ENCODE measurements at places on chromosomes 4 and X. TPM values are rescaled to one million over a fixed set of nuclear protein-coding genes. Genes with fewer than 3 reads are reported as not detected.

The GPR50 gene
- not detected for total RNA-seq

The PCSK1N gene
- total RNA-seq: 15.0 TPM

The CFI gene
- 15.0 TPM for total RNA-seq

The CNGA1 gene
- 2.0 TPM for total RNA-seq

The TAF7L gene
- total RNA-seq: 2.5 TPM

The MORF4L2 gene
- total RNA-seq: 170 TPM

The TSC22D3 gene
- 780 TPM for total RNA-seq

The ZBTB33 gene
- 8.8 TPM for total RNA-seq

DNA sequence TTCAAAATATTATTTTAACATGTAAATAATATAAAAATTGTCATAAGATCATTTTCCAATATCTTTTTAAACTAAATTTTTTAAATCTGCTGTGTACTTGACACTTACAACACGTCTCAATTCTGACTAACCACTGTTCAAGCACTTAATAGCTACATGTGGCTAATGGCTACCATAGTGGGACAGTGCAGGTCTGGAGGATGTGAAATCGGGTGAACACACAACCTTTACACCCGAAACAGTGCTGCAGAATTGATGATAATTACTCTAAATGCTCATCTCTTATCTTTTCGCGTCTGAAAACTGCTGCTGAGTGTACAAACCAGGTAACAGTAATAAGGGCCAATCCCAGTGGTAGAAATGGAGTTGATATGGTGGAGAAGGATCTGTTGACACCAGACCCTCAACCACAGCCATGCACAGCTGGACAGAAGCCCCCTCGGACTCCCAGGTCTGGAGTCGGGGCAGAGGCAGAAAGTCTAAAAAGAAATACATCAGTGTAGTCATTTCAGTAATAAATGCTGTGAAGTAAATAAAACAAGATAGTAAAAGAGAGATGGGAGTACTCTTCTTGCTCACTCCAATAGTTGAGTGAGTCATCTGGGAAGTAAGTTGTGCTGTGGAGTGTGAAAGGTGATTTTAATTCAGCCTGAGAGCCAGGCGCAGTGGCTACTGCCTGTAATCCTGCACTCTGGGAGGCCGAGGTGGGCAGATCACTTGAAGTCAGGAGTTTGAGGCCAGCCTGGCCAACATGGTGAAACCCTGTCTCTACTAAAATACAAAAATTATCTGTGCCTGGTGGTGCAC, 150.0 kb downstream of the CBR4 start:
- peaks cover 70% of the 10 kb centered on the region for H3K4me1 ChIP-seq
- H3K36me3 ChIP-seq: peaks cover 11% of the 10 kb centered on the region
- H3K4me3 ChIP-seq: no peak overlapping the region
- no peaks in the 10 kb centered on the region for H3K27me3 ChIP-seq
- no peak for DNase-seq

GRCh38 chr4:77599378-77599777, 6.2 kb upstream of the CXCL13 start:
- no peaks in the 10 kb centered on the region for H3K4me1 ChIP-seq
- DNase-seq: no peak
- H3K27ac ChIP-seq: no peak overlapping the region
- H3K4me3 ChIP-seq: no peak overlapping the region
- H3K36me3 ChIP-seq: no peaks in the 10 kb centered on the region
- no peaks in the 10 kb centered on the region for H3K27me3 ChIP-seq

- H3K27me3 ChIP-seq: no peaks in the 10 kb centered on the region
- H3K27ac ChIP-seq: peak overlapping the region; percentile 84
- H3K36me3 ChIP-seq: no peaks in the 10 kb centered on the region
- peak overlapping the region; percentile 55 for H3K4me3 ChIP-seq
Measured at GRCh38 chrX:107773906-107774435, 1.6 kb downstream of the TSC22D3 start.

DNA sequence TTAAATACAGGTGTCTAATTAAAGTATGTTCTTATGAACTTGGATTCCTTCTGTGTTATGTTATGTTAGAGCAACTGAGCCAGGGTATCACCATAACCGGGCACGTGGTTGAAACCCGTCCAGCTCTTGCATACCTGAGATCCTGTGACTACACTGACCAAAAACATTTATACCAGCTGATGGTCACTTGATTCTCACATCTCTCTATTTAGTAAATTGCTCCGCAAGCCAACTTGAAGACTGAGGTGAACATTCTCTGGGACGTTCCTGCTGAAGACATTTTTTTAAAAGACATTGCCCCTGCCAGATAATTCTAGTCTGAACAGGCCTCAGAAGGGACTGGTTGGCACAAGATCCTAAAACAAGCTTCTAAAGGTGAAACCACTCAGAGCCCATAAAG, 550.0 kb upstream of the DIPK2B start:
- DNase-seq: no peak
- no peaks in the 10 kb centered on the region for H3K36me3 ChIP-seq
- H3K27ac ChIP-seq: no peak overlapping the region
- H3K27me3 ChIP-seq: no peaks in the 10 kb centered on the region

DNA sequence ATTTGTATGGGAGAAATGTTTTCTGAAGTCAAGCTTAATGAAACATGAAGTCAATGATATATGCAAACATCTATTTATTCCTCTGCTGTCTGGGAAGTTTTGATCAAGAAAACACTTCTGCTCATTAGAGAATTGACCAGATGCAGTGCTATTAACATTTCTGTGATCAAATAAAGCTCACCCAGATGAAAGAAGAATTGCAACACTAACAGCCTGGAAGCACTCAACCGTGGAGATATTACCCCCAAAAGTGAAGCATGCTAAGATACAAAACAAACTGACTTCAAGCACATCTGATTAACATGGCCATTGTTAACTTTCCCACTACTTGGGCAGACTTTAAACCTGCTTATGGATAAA, 73.7 kb upstream of the GUCY1A1 start:
- H3K36me3 ChIP-seq: no peaks in the 10 kb centered on the region
- H3K27ac ChIP-seq: no peak overlapping the region
- H3K4me1 ChIP-seq: no peaks in the 10 kb centered on the region
- no peaks in the 10 kb centered on the region for H3K27me3 ChIP-seq
- no peak overlapping the region for H3K4me3 ChIP-seq

DNA sequence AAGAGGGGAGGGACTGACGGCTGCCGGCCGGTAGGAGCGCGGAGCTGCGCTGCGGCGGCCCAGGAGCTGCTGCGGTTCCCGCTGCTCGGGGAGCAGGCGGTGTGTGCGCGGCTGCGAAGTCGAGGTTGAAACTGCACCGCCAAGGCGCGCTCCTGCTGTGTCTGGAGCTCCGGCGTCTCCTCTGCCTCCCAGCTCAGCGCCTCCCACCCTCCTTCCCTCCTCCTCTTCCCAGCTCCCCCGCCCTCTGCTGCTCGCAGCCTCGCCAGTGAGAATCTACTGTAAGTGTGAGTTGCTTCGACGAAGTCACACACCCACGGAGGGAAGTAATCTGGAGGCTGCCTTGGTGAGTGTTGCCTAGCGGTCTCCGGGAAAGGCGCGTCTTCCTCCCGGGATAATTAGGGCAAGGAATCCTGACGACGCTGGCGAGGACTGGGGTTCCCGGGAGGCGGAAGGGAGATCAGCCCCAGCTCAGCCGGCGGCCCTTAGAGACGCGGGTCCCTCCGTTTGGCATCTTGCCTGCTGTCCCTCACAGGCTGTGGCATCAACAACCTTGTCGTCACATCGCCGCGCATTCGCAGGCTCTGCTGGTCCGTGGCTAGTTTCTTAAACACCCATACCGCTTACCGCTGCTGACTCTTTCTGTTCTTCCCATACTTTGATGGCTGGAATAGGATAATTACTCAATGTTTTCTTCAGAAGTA, at the start of gene EPHA5:
TSS of gene EPHA5 (minus strand) at position 159 of the 701 bp plus-strand sequence. CDS start 747 bp downstream, outside the sequence.
- H3K36me3 ChIP-seq: no peaks in the 10 kb centered on the region
- peaks cover 18% of the 10 kb centered on the region for H3K4me1 ChIP-seq
- peak within 1 kb of the TSS; percentile 74 for H3K27ac ChIP-seq
- H3K4me3 ChIP-seq: peak within 1 kb of the TSS; percentile 56
- no peaks in the 10 kb centered on the region for H3K27me3 ChIP-seq

GRCh38 chr4:134147941-134148340, 53.6 kb downstream of the PABPC4L start:
- peaks cover 7% of the 10 kb centered on the region for H3K4me1 ChIP-seq
- no peaks in the 10 kb centered on the region for H3K36me3 ChIP-seq
- H3K27ac ChIP-seq: no peak overlapping the region

DNA sequence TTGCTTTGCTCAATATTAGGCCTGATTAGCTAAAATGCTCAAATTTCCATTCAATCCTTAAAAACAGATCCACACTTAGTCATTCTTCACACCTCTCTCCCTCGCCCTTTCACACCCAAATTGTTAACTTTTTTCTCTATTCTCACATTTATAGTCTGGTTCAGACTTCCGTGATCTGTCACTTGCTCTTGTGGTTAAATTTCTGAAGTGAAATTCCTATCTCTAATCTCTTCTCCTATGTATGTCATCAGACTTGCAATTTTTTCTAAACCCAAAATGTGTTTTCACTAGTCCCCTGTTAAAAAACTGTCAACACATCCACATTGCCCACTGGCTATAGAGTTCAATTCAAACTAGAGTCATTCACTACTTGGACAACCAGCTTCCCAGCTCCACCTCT, 63.2 kb downstream of the SNCA start:
- DNase-seq: no peak
- no peaks in the 10 kb centered on the region for H3K4me1 ChIP-seq
- H3K27me3 ChIP-seq: no peaks in the 10 kb centered on the region
- H3K36me3 ChIP-seq: no peaks in the 10 kb centered on the region
- no peak overlapping the region for H3K27ac ChIP-seq

- H3K4me1 ChIP-seq: no peaks in the 10 kb centered on the region
- no peaks in the 10 kb centered on the region for H3K36me3 ChIP-seq
- DNase-seq: no peak
- no peak overlapping the region for H3K27ac ChIP-seq
- H3K4me3 ChIP-seq: no peak overlapping the region
Measured at GRCh38 chrX:146055733-146056132, 238.1 kb downstream of the SLITRK2 start.

DNA sequence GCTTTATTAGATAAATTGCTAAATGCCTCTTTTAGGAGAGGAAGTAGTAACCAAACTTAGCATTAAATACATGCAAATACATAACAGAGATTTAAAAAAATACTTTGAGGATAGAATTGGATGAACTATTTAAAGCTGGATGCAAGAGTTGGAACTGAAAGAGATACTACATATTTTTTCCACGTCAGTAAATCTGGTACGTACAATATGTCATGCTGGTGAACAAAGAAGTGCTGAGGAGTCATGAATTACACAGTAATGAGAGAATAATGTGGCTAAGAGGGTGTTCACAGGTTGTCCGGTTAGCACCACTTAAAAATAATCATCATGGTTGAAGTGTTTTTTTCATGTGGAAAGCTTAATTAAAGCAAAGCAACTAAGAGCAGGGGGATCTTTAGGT, 184.1 kb upstream of the FRMPD4 start:
- no peaks in the 10 kb centered on the region for H3K27me3 ChIP-seq
- no peak overlapping the region for H3K4me3 ChIP-seq
- DNase-seq: no peak
- no peaks in the 10 kb centered on the region for H3K36me3 ChIP-seq
- H3K4me1 ChIP-seq: no peaks in the 10 kb centered on the region
- no peak overlapping the region for H3K27ac ChIP-seq

DNA sequence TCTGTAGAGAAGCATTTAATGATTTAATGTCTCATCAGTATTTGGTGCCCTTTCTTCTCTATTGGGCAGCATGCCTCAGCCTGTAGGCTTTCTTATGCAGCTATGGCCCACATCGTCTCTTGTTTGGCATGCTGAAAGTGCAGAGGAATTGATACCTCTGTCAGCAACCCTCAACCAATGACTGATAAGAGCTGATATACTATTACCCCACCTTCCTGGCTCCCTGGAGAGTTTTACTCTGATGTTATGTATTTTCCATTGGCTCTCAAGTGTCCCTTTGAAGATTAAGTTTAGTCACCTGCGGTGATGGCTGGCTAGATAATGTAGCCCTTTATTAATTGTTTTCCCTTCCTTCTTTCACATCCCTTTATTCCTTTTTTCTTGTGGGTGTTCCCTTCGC, 41.2 kb upstream of the PDHA2 start:
- DNase-seq: no peak
- H3K27me3 ChIP-seq: no peaks in the 10 kb centered on the region
- no peaks in the 10 kb centered on the region for H3K4me1 ChIP-seq

GRCh38 chrX:15906041-15906943, 51.7 kb upstream of the AP1S2 start:
- no peak overlapping the region for H3K27ac ChIP-seq
- H3K27me3 ChIP-seq: no peaks in the 10 kb centered on the region

GRCh38 chr4:184856277-184856609, 30.5 kb upstream of the ACSL1 start:
- H3K4me3 ChIP-seq: no peak overlapping the region
- H3K27ac ChIP-seq: no peak overlapping the region

- DNase-seq: no peak
- no peaks in the 10 kb centered on the region for H3K27me3 ChIP-seq
- H3K36me3 ChIP-seq: no peaks in the 10 kb centered on the region
- H3K4me3 ChIP-seq: no peak overlapping the region
Measured at GRCh38 chr4:85681221-85681657, 206.3 kb downstream of the ARHGAP24 start.

DNA sequence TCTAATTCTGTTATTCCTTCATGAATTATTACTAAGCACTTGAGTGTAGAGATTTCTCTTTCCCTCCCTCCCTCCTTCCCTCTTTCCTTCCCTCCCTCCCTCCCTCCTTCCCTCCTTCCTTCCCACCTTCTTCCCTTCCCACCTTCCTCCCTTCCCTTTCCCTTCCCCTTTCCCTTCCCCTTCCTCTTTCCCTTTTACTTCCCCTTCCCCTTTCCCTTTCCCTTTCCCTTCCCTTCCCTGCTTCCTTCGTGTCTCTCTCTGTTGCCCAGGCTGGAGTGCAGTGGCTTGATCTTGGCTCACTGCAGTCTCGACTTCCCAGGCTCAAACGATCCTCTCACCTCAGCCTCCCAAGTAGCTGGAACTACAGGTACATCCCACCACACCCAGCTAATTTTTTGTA, 49.4 kb upstream of the RAB40AL start:
- no peaks in the 10 kb centered on the region for H3K36me3 ChIP-seq
- no peak overlapping the region for H3K27ac ChIP-seq
- H3K4me3 ChIP-seq: no peak overlapping the region
- H3K4me1 ChIP-seq: no peaks in the 10 kb centered on the region
- no peaks in the 10 kb centered on the region for H3K27me3 ChIP-seq

DNA sequence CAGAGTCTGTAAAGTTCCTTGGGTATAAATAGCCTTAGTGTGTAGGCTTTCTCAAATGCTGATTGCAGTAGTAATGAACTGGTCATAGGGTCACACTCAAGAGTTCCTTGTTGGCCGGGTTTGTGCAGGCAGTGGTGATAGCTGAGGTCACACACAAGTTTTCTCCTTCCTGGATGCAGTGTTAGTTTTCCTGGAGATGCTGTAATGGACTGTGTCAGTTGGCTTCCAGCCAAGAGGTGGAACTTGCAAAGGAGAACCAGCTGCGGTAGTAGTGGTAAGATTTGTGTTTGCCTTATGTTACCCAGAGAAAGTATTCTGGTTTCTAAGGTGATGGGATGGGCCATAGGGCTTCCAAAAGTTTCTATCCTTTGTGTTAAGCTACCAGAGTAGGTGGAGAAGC, 409.8 kb upstream of the FRG1 start:
- no peak for DNase-seq
- H3K4me3 ChIP-seq: no peak overlapping the region
- H3K27me3 ChIP-seq: no peaks in the 10 kb centered on the region
- no peaks in the 10 kb centered on the region for H3K36me3 ChIP-seq

Data from vagina (tissue), 2 donors.